ENCODE measurements at places on chromosomes 1 and 21. TPM values are rescaled to one million over a fixed set of nuclear protein-coding genes. Genes with fewer than 3 reads are reported as not detected.

- no peak for DNase-seq
Observed at GRCh38 chr1:6272452-6272851, 11.6 kb upstream of the GPR153 start.

- no peak for DNase-seq
Observed at GRCh38 chr21:16304174-16305095, 574.7 kb downstream of the USP25 start.

Gene NENF
- 43.0 TPM for total RNA-seq

Gene USH2A
- not detected for total RNA-seq

Gene GSTM1
- 30.6 TPM for total RNA-seq

Measured in mucosa of descending colon (tissue), 3 donors.